Natural killer cell treated with Interleukin-12 subunit alpha and Interleukin-12 subunit beta and Interleukin-15 and Interleukin-18, amount 100 ng/mL, for 72 hours (primary cell): ENCODE measurements at places on chromosomes 7 and 10.

DNA sequence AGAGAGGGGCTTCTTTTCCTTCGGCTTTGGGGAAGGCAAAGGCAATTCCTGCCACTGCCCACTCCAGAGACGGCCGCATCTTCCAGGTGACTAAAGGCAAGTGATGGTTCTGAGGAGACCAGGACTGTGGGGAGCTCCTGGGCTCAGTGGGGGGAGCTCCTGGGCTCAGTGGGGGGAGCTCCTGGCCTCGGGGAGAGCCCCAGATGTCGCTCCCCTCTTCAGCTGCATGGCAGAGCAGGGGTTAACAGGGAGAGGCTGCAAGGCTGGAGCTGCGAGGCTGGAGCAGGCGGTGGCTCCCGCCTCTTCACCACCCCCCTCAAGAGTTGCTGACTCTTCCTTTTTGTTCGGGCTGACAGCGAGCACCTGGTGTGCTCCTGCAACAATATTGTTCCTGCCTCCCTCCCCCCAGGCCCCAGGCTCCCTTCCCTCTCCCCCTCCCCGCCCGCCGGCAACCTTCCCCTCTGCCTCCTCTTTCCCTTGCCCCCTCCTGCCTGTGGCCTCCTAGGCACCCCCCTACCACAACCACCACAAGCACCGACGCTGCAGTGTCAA, 56.3 kb upstream of the LBX1 start:
- no peaks in the 10 kb centered on the region for H3K36me3 ChIP-seq
- H3K4me1 ChIP-seq: no peaks in the 10 kb centered on the region
- DNase-seq: no peak
- H3K27me3 ChIP-seq: peaks cover 83% of the 10 kb centered on the region
- no peak overlapping the region for H3K27ac ChIP-seq

GRCh38 chr10:86759073-86759672, 2.8 kb downstream of the BMPR1A start:
- H3K27me3 ChIP-seq: peaks cover 29% of the 10 kb centered on the region
- no peak overlapping the region for H3K4me3 ChIP-seq
- peaks cover 27% of the 10 kb centered on the region for H3K4me1 ChIP-seq
- no peak for DNase-seq
- peaks cover 10% of the 10 kb centered on the region for H3K36me3 ChIP-seq
- H3K27ac ChIP-seq: no peak overlapping the region

DNA sequence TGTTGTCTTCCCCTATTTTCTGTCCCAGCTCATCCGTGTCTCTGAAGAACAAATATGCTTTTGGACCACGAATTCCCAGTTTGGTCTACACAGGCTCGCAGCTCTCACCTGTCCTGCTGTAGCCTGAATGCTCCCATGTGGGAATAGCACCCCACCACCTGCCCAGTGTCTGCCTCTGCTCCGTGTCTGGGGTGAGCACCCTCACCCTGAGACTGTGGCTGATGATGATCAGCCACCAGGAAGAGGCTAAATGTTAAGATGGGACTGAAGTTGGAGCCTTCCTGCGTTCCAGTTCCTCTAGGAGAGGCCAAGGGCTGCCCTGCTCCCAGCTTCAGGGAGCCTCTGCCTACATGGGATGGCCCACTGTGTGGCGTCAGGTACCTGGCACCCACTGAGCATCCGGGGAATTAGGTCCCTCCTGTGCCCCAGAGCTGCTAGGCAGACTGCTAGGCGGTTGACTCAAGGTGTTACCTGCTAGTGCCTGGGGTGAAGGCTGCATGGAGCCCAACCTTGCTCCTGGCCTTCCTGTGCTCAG, 3.7 kb downstream of the PGAM2 start:
- DNase-seq: peak; percentile 6
- H3K27ac ChIP-seq: no peak overlapping the region
- H3K27me3 ChIP-seq: no peaks in the 10 kb centered on the region
- H3K36me3 ChIP-seq: no peaks in the 10 kb centered on the region
- peaks cover 11% of the 10 kb centered on the region for H3K4me1 ChIP-seq

DNA sequence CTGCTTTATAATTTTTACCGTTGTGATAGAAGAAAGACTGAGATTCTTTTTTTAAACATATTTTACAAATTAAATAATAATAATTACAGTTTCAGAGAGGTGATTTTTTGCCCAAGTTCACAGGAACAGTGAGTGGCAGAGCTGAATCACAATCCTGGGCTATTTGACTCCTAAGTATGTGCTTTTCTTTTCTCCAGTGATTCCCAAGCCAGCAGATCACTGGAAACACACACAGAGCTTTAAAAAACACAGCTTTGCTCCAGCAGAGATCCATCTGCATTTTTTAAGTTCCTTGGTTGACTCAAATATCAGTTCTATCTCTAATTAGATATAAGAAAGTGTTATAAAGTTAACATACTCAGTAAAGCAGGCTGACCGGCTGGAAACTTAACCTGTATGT, 69.0 kb downstream of the AHR start:
- no peak for DNase-seq
- H3K27me3 ChIP-seq: peaks cover 2% of the 10 kb centered on the region
- peaks cover 2% of the 10 kb centered on the region for H3K4me1 ChIP-seq
- no peak overlapping the region for H3K4me3 ChIP-seq
- no peak overlapping the region for H3K27ac ChIP-seq

- no peak for DNase-seq
- H3K4me3 ChIP-seq: peak overlapping the region; percentile 78
- no peaks in the 10 kb centered on the region for H3K36me3 ChIP-seq
- peaks cover 12% of the 10 kb centered on the region for H3K4me1 ChIP-seq
Measured at GRCh38 chr7:114084472-114085312, 165.9 kb upstream of the PPP1R3A start.

GRCh38 chr10:77334501-77334900, 303.1 kb downstream of the KCNMA1 start:
- DNase-seq: no peak
- H3K36me3 ChIP-seq: no peaks in the 10 kb centered on the region
- H3K4me3 ChIP-seq: no peak overlapping the region
- H3K27me3 ChIP-seq: peaks cover 5% of the 10 kb centered on the region
